ENCODE measurements at places on chromosomes 1 and 21.

- no peak for DNase-seq
Observed at GRCh38 chr1:166980383-166980782, 5.0 kb upstream of the ILDR2 start.

DNA sequence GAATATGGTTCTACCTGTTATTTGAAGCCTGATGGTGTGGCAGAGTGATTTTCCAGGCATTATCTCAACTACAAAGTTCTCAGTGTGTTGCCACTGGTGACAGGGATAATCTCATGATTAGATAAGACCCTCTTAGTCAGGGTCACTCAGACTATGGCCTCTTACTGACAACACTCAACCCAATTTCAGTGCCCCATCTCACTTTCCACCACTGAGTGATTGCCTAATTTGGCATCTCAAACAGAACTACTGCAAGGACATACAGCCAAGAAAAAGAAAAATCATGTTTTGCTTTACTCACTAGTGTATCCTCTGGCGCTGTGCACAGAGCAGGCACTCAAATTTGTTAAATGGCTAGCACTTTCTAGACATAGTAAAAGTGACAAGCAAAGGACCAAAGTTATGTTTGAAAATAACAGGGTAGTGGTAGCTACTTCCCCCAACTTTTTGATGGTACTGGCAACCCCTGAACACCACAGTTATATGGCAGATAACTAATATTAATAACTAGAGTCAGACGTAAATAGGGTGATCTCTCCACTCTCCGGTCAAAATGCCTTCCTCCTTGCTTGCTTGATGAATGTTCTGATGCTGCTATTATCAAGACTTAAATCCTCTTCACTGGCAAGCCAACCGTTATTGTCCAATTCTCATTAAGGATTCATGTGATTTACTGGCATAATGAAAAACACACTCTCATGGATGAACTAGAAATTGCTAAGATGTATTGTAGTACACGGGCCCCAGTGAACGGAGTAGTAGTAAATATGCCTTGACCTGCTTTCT, 37.1 kb upstream of the SLC30A10 start:
- no peak for DNase-seq

GRCh38 chr1:180524915-180525714, 22.7 kb upstream of the ACBD6 start:
- no peak for DNase-seq

DNA sequence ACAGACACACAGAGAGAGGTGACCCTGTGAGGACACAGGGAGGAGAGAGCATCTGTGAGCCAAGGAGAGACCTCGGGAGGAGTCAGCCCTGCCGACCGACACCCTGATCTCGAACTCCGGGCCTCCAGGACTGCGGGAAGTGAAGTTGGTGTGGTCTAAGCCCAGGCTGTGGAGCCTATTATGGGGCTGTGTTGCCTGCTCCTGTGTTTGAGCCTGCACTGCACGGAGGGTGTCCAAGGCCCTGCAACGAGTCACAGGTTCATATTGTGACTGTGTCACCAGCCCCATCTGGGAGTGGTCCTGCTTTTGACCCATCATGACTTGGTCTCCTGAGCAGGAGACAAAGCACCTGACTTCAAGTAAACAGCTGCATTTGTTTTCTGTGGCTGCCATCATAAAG, 186.0 kb upstream of the AJAP1 start:
- DNase-seq = no peak

DNA sequence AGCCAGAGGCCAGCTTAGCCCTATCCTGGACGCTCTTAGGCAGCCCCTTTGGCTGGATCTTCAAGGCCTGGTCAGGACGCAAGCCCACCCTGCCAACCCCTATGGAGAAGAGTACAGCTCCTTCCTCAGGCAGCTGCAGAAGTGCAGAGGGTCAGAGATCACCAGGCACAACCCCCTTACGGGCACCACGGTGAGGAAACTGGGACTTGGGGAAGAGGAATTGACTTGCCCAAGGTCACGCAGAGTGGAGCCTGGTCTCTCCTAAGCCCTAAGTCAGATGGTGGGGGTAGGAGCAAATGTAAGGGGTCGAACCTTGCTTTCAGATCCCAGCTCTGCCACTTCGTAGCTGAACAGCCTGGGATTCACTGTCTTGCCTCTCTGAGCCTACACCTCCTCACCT, 3.7 kb downstream of the E2F2 start:
- no peak for DNase-seq

Measured in hematopoietic multipotent progenitor cell treated with erythropoietin and hydrocortisone succinate and interleukin-3 and kit ligand, for 15 days (in vitro differentiated cells).